ENCODE measurements at places on chromosomes 2 and 18.
A peak's percentile ranks its signal among the peaks of the same experiment; 100 is the strongest.

DNA sequence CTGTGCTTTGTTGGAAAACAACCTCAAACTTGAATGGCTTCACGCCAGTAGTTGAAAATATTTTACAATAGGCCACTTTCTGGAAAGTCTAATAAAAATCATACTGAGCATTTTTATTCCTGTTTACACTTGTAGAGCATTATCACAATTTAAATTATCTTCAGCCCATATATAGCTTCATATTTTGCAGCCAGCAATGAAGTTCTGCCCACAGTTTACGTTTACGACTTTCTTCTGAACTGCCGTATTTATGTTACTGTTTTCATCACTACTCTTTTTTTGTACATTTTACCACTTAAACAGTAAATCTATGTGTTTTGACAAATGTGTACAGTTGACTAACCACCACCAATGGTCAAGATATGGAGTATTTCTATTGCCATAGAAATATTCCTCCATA, 86.2 kb downstream of the COPS8 start:
- DNase-seq, result no peak

DNA sequence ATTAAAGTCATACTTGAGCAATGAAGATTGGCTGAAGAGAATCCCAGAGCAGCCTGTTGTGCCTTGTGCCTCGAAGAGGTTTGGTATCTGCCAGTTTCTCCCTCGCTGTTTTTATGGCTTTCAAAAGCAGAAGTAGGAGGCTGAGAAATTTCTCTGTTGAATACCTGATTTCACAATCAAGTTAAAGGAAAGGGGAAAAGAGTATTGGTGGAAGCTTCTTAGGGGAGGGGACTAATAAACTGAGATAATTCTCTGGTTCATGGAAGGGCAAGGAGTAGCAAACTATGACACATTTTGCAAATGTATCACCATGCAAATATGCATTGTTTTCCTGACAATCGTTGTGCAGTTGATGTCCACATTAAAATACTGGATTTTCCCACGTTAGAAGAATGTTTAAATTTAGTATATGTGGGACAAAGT, at the start of gene IL1B:
IL1B (minus strand) TSS at position 85 of the 423 bp plus-strand sequence. CDS start 550 bp downstream, outside the sequence.
- peak; percentile 91 for DNase-seq

DNA sequence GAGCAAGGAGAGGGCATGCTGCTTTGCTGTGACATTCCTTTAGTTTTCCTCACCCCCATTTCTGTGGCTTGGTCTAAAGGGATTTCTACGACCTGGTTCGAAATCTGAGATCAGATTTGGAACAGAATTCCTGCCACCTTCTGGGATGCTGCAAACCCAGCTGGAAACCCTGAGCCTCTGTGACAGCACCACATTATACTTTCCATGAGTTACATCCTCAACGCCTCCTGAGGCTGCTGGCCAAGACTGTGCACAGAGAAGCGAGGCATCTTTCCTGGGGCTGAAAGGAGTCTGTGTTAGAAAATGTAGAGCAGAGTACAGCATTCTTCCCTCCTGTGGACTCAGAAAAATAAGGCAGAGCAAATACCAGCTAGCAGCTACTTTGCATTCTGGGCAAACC, 138.1 kb upstream of the CHAC2 start:
- no peak for DNase-seq

GRCh38 chr2:172931256-172931894, 144.3 kb upstream of the MAP3K20 start:
- peak; percentile 48 for DNase-seq

- DNase-seq, result no peak
These were observed at the start of gene NEU2 for GRCh38 chr2:233032551-233033320. Gene NEU2, plus strand, starts transcription at chr2:233032672. Its CDS starts 0 bp downstream, at chr2:233032672.

- no peak for DNase-seq
These were observed 137.3 kb upstream of the GLI2 start for GRCh38 chr2:120598416-120598815.

DNA sequence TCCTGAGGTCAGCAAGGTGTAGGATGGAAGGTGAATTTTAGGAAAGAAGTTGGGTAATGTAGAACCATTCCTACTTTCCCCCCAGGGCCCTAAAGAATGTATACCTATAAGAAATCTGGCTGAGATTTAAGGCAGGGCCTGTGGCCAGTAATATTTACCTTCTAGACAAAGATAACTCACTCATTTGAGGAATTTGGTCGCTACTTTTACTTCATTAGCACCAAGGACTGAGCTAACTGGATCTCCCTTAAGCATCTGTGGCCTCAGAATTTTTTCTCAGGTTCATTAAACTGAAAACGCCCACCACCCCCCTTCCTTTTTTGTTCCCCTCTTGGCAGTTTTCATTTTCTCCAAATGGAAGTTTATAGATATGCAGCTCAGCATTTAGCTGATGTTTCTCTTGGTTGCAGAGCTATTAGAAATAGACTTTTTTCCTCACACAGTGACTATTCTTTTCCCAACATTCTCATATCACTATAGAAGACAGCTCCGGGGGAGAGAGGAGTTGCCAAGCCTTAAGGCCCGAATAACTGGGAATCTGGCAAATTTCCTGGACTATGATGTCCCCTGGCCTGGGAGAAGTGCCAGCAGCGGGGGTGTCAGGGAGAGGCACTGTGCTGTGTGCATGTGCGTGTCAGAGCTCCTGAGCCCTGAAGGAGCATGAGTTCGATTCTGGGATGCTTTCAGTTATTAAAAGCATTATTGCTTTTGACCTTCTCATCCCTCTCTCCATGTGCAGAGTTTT, 310.9 kb downstream of the PRKCE start:
- no peak for DNase-seq

DNA sequence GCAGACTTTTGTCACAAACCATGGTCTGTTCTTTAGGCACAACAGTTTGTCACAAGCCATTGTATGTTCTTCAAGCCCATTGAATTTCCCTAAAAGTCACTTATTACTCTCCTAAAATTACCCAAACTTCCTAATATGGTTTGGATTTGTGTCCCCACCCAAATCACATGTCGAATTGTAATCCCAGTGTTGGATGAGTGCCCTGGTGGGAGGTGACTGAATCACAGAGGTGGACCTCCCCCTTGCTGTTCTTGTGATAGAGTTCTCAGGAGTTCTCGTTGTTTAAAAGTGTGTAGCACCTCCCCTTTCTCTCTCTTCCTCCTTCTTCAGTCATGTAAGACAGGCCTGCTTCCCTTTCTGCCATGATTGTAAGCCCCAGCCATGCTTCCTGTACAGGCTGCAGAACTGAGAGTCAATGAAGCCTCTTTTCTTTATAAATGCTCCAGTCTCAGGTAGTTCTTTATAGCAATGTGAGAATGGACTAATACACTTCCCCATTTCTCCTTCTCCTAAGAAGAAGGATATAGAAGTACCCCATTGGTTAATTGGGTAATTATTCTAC, 11.2 kb upstream of the GYPC start:
- DNase-seq, result no peak

Data from common myeloid progenitor, CD34-positive (primary cell).